ENCODE measurements at places on chromosomes 1 and 21.

- no peak for DNase-seq
Observed at GRCh38 chr1:65224681-65225091, 76.7 kb downstream of the AK4 start.

- DNase-seq: no peak
Observed at GRCh38 chr21:19198801-19199200, 795.2 kb upstream of the TMPRSS15 start.

DNA sequence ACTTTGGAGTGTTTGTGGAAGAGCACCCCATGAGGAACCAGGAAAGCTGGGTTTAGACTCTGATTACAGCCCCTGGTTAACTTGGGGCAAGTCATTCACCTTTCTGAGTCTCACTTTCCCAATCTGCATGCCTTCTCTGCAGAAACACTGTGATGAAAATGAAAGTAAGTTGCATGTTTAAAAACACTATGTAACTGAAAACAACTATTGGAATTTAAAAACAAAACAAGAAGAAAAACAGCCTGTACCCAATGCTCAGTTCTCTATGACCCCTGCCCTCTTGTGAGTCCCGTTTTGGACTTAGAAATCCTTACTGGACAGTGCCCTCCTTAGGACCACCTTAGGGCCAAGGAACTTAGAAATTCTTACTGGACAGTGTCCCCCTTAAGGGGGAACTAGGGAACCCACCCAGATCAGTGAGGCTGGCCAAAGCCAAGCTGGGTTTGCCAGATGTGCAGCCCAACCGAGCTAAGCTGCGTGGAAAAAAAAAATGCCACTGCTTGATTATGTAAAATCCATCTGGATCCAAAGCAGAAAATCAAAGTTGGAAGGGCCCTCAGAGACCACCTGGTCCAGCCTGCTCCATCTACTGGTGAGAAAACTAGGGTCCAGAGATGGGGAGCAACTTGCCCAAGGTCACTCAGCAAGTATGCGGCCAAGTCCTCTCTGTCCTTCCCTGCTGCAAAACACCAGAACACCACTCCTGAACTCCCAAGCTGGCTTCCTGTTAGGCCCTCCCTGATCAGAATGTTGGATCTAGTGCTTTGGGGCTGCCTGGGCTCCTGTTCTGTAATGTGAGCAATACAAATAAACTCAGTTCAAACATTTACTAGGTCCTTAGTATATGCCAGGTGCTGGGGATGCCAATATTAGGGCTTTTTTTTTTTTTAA is 77.7 kb downstream of the MRPL37 start:
- DNase-seq: no peak

DNA sequence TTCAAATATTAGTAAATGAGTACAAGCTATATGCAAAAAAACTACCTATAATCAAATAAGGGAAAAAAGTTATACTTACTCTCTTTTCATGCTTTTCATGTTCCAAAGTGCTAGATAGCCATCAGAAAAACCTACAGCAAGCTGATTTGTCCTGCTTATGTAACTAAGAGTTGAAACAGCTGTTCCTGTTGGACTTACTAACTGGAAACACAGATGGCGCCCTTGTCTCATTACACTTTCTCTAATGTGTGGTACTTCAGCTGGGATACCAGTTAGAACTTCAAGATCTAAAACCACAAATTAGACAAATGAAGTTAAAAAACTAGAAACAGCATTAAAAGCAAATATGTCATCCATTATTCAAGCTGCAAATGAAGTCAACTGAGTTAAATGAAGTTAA is 24.3 kb downstream of the AHCTF1 start:
- no peak for DNase-seq

- no peak for DNase-seq
Observed at GRCh38 chr1:162554258-162554657, 7.3 kb upstream of the UAP1 start.

GRCh38 chr1:247064304-247064703 is 14.3 kb downstream of the ZNF670 start:
- DNase-seq: no peak

DNA sequence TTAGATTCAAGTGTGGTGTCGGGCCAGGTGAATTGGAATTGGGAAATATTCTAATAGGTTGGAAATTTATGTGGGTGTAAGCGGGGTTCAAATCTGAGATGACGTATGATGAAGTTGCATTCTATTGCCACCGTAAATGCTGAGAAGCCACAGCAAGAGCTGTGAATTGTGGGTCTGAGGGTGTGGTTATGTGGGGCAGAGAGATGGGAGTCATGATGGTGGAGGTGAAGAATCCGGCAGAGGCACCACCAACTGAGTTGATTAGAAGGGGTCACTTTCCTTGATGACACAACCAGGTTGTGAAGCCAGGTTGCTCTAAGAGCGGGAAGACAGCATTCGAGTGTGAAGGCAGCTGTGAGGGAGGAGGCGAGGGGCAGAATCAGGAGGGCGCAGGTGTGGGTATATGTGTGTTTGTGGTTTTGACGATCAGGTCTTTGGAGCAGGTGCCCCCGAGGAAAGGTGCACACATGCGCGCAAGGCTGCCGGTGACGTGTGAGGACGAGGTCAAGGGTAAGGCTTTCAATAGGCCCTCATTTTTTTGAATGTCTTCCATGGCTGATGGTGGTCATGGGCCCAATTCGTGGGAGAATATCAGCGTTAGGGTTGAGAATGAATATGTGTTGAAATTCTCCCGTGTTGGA is 18.7 kb downstream of the LRRC3 start:
- no peak for DNase-seq

DNA sequence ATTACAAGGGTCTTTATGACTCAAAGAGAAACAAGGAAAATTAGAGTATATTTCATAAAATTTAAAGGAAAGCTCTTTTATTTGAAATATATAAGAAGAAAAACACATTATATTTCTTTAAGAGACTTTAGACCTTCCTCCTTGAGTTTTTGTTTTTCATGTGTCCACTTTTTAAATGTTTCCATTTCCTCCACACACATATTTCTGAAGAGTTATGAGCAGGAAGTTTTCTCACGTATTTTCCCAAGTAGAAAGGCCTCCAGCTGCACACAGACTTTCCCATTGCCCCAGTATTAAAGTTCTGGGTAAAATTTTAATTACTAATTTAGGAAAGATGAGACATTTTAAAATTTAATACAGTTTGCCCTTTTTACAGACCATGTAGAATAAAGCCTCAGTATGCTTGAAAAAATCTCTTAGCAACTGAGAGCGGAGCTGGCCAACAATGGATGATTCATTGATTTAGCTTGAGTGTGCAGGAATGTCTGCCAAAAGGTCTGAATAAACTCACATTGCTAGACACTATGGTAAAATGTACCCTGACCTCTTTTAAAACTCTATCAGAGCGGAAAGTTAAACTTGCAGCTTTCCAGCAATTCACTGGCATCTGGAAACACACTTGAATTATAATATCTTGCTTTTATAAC is 57.9 kb downstream of the DDAH1 start:
- no peak for DNase-seq

DNA sequence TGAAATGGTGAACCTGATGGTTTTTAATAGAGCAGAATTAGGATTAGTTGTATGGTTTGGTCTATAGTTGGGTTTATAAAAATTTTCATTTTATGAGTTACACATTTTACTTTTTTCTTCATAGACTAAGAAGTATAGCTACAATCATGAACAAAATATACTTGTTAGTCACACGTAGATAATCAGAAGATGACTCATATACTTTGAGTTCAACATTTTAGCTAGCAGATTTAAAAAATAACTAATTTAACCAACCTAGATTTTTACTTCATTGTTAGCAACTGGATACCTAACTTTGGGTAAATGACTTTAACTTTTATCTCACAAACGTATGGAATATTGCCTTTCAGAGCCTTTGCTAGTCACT is 27.9 kb downstream of the MORC3 start:
- DNase-seq: no peak

DNA sequence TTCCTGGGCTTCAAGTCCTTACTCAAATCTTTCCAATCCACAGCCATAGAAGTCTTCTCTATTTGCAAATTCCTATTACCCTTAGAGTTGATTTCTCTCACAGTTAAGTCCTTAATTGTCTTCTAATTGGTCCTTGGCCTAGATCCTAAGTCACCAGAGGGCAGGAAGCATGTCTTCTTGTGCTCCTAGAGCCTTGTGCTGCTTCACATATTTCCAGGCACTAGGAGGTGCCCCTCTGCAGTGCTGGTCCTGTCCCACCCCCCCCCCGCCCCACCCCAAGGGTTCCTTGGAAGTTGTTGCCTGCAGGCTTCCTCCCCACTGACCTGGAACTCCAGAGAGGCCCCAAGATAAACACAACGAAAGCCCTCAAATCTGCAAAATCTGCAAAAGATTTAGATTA is 28.1 kb upstream of the TARBP1 start:
- no peak for DNase-seq

Data from effector memory CD8-positive, alpha-beta T cell (primary cell).